Muscle of back (tissue), 13 donors: ENCODE measurements at places on chromosomes 5 and 9.

DNA sequence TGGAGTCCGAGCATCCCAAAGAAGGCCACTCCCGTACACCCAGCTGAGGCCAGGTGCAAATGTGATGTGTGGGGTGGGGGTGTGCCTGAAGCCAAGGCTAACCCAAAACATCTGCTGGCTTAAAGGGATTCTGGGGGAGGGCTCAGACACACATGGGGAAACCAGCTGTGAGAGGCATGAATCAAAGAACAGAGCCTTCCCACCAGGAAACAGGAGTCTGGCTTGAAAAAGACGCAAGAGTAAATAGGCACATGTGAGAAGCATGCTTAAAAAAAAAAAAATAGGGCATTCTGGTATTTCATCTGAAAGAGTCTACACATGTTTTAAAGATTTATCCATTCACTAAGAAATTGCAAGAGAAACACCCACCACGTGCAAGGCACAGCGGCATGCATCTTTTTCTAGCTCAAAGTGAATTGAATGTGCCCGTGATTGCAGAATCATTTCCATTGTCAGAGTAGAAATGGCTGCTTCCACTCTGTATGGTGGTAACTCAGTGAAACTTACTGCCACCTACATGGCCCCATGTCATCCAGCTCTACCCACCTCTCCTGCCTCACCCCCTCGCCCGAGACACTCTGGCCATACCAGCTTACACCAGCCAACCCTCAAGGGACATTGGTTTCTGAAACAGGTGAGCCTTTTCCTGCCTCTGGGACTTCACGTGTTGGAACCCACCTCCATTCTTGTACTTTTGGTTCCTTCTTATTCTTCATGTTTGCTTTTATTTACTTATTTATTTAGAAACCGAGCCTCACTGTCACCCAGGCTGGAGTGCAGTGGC, 71.5 kb downstream of the SEMA5A start:
- no peak for DNase-seq

DNA sequence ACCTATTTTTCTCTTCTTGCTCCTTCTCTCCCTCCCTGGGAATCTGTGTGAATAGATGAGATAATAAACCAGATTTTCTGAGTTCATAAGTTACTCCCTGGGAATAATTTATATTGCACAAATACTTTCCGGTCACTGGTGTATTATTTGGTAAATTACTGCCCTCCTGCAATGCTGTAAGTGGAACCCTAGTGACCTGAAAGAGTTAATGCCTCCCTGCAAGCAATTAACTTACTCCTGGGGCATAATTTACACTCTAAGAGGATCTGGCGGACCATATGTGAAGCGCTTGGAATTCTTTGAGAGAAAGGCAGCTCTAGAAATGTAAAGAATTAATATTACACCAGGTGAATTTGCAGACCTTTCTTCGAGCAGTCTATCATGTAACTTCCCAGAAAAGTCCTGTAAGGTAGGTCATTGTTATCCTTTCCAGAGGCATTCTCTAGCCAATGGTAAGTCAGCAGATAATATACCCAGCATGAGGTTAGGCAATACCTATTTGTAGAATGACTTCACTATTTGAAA, 7.0 kb upstream of the GDNF start:
- no peak for DNase-seq

DNA sequence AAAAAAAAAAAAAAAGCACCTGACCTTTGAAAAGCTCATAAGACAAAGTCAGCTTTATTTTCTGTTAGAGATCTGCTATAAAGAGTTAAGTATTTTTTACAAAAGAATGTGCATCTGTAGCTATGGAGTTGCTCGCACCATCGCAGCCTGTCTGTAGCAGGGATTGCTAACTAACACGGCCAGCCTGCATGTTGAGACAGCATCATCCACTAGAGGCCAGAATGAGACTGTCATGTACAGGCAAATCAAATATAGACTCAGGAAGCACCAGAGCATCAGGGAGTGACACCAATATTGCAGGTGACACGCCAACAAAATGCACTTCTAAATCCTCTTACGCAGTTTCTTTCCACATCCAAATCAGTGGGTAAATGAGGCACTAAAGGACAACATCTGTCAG, 136.3 kb upstream of the RASEF start:
- DNase-seq, result peak; percentile 56

DNA sequence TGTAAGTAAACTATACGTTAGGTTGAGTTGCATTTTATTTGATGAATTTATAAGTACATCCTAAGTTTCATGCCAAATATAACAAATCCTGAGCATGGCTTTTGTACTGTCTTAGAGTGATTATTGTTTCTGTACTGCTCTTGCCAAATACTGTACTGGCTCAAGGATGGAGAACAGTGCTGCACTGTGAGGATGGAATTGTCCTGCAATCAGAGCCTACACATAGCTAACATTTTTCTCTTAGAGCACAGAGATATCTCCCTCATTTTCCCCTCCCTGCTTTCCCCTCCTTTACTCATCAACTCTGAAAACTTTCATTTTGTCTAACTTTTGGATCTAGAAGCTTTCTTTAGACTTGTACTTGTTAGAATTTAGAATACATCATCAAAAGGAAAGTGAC, 28.3 kb downstream of the LRRC70 start:
- DNase-seq, result no peak

- DNase-seq, result no peak
These were observed 163.2 kb downstream of the HCN1 start for GRCh38 chr5:45532826-45533624.
